ENCODE measurements at places on chromosomes 2 and 18.

DNA sequence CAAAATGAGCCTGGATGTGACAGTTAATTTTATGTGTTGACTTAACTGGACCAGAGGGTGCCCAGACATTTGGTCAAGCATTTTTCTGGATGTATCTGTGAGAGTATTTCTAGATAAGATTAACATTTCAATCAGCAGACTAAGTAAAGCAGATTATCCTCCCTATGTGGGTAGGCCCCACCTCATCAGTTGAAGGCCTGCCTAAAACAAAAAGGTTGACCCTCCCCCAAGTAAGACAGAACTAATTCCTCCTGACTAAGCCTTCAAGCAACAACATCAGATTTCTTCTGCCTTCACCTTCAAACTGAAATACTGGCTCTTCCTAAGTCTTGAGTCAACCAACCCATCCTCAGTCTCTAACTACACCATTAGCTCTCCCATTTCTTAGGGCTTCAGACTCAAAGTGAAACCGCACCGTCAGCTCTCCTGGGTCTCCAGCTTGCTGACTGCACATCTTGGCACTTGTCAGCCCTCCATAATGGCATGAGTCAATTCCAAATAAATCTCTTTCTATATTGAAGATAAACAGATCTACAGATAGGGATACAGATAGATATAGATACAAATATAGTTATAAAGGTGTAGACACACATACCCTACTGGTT lies 47.9 kb downstream of the MEMO1 start:
- DNase-seq = no peak

DNA sequence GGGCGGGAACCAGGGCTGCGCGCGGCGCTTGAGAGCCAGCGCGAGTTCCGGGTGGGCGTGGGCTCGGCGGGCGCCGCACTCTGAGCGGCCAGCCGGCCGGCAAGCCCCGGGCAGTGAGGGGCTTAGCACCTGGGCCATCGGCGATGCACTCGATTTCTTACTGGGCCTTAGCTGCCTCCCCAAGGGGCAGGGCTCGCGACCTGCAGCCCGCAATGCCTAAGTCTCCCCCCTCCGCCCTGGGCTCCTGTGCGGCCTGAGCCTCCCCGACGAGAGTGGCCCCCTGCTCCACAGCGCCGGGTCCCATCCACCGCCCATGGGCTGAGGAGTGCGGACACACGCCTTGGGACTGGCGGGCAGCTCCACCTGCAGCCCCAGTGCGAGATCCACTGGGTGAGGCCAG lies 36.5 kb upstream of the MAP2 start:
- no peak for DNase-seq

GRCh38 chr18:48472610-48473009 lies 63.4 kb upstream of the ZBTB7C start:
- DNase-seq = no peak

DNA sequence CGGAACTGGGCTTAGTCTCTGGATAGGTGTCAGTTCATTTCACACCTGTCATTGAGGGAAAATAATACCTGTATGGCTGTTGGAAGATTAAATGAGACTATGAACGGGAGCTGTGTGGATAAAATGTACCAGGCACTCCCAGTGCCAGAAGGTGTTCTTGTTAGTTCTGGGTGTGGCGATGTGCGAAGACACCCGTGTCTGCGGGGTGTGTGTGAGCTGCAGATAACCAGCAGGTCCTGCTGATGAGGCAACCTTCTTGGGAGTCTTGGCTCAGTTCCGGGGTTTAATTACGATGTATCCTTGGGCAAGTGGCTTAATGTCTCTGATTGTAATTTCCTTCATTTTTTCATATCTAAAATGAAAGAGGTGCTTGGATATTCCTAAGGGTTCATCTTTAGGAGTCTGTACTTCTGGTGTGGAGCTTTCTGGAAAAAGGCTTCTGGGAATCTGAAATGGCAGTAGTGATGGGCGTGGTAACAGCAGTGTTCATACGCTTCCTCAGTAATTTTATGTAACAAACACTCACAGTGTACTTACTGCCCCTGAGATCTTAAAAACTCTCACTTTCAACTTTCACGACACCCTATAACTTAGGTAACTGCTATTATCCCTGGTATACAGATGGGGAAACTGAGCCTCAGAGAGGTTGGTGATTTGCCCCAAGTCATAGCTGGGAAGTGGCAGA lies 35.0 kb downstream of the NEDD4L start:
- DNase-seq = no peak

DNA sequence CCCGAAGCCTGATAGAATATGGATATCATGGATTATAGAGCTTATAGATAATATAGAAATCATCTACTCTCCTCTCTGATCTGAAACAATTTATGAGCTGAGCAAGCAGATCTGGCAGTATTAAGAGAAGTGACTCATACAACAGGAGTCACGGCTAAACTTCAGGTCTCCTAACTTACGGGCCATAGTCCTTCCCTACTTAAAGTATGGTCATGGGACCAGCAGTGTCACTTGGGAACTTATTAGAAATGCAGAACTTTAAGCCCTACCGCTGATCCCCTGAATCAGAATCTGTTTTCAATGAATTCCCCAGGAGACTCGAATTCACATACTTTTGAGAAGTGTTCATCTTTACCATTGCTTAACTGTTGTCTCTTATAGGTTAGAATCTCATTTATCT lies 195.7 kb upstream of the FANCL start:
- no peak for DNase-seq

GRCh38 chr18:62759704-62760402 lies 44.5 kb downstream of the PHLPP1 start:
- DNase-seq = no peak

- DNase-seq = no peak
These were observed 366.2 kb upstream of the ID2 start for GRCh38 chr2:8315531-8316165.

- DNase-seq = no peak
These were observed 283.1 kb upstream of the CHAC2 start for GRCh38 chr2:53484531-53484930.

DNA sequence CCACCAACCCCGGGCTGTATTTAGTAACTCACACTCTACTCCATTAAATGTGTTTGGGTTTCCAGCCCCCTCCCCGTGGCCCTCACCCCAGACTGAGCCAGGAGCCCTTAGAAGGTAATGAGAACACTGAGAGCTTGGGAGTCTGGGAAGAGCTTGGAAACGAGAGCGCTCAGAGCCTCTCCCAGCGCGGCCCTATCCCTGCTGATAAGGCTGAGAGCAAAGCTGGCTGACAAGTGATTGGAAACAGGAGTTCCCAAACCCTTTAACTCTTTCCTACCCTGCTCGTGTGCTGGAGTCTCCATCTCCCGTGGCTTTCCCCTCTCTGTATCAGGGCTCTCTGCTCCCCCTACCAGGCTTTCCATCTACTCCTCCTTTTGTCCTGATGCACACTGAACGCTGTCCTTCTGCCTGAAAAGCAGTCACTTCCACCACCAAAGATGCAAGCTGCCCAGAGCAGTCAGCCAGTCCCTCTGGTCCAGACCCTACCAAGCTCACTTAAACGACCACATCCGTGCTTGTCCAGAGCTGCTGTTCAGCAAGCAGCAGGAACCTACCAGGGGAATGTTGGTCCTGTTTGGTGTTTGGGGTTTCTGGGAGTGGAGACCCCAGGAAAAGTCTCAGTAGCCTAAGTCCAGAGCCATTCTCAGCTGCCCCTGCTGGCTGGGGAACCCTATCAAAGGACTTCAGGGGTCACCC lies 100.0 kb upstream of the PKDCC start:
- no peak for DNase-seq

DNA sequence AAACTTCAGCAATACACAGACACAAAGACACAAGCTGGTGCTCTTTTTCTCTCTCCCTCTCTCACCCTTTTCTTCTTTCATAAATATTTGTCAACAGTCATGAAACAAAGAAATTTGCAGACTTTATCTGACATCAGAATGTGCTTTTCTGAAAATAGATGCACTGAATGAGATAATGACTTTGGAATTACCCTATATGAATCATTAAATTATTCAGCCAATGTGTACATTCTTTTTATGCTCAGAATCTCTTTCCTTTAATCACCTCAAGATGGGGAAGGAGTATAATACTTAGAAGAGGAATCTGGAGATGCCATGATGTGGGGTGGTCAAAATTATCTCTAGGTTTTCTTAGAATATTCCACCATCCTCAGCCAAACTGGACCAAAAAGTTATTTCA lies 289.9 kb downstream of the LRRTM1 start:
- DNase-seq = no peak

DNA sequence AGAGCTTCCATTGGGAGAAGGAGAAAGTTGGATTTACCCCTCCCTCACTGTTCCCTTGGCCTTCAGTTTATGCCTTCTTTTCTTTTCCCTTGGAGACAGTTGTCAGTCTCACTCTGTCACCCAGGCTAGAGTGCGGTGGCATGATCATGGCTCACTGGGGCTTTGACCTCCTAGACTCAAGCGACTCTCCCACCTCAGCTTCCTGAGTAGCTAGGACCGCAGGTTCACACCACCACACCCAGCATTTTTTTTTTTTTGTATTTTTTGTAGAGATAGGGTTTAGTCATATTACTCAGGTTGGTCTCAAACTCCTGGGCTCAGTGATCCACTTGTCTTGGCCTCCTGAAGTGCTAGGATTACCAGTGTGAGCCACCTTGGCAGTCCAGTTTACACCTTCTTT lies 49.9 kb downstream of the SLC9A4 start:
- no peak for DNase-seq

DNA sequence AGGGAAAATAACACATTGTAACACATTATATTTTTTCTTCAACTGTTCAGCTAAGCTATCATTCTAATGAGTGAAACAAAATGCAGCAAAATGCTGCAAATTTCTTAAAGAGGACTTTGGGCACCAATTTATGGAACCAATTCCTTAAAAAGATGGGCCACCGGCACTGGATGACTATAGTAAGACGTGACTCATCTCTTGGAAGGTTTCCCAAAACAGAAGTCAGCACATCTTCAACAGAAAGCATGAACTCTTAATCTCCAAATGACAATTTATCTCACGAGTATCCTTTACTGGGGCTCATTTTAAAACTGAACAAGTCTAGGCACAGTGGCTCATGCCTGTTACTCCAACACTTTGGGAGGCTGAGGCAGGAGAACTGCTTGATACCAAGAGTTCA lies 213.4 kb downstream of the CDH20 start:
- DNase-seq = no peak

DNA sequence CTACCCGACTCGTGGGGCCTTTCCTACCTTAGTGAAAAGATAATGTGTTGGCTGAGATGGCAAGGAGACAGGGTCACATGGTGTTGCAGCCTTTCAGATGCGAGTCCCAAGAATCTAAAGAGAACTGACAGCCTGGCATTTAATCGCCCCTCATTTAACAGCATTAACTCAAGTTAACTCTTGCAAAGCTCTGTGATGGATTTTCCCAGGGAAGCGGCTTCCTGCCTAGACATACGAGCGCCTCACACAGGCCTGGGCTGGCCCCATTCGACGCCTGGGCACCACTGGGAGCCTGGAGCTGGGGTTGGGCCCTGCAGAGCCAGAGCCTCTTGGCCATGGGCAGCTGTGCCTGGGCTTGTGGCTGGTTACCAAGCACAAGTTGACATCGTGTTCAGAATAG lies 140.8 kb downstream of the SEPTIN10 start:
- no peak for DNase-seq

GRCh38 chr2:79860228-79861058 lies 347.6 kb downstream of the CTNNA2 start:
- DNase-seq = no peak

DNA sequence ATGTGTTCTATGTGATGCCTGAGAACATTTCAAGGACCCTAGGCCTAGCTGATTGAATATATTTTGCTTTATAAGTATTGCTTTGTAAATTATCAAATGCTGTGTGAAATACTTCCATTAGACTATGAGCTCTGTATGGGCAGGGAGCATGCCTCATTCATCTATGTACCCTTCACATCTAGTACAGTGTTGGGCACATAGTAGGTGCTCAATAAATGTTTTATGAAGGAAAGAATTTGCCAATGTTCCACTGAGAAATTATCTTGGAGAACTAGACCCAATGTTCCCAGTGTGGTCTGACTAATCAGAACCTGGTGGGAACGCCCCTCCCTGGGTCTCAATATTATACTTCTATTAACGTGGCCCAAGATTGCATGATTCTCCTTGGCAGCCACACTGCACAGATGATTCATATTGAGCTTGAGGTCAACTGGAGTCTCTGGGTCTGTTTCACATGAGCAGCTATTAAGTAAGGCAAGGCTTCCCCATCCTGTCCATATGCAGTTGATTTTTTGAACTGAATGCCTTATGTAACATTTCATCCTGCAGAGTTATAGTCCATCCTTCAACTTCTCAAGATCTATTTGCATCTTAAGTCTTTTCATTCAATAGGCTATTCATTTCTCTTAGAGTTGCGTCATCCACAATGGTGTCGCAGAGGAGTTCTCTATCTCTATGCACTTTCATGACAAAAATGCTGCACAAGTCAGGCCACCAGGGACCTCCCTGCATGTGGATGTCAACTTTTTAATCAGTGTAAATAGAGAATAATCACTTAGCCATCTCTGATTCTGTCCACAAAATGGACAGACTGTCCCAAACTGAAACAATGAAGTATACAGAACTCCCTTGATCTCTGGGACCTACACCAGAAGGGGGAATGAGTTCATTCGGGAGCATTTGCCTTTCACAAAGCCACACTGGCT lies 257.6 kb downstream of the CYP26B1 start:
- no peak for DNase-seq

DNA sequence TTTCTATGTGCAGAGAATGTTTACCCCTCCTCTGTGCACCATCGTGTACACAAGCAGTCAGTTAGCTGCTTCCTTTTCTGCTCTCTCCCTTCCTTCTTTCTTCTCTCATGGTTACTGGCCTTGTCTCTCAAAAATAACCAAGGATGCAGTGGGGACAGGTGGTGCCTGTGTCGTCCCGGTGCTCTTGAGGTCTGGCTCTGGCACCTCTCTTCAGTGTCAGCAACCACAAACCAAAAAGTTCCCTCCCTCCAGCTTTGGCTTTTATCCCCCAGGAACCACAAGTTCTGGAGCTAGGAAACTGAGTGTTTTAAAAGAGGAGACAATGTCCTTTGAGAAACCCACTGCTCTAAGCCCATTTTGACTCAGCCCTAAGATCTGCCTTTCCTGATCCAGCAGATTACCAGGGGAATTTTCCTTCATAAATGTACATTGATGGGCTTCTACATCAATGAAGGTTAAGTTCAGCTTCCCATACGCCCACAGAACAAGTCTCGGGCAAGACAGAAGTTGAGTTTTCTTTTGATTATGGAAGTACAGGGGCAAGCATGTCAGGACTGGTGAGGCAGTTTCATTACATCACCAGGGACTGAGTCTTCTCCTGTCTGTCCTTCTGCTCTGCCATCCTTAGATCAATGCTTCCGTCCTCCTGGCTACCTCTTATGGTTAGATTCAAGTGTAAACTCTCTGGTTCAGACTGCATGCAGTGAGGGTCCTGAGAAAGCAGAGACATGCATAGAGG lies 232.2 kb downstream of the SETBP1 start:
- no peak for DNase-seq

GRCh38 chr18:57436191-57436964 lies 1.2 kb downstream of the ONECUT2 start:
- no peak for DNase-seq
